Amniotic epithelial cell (primary cell): ENCODE measurements at places on chromosomes 1 and 21.

GRCh38 chr1:218837051-218837450 lies 336.6 kb upstream of the LYPLAL1 start:
- no peak for DNase-seq

DNA sequence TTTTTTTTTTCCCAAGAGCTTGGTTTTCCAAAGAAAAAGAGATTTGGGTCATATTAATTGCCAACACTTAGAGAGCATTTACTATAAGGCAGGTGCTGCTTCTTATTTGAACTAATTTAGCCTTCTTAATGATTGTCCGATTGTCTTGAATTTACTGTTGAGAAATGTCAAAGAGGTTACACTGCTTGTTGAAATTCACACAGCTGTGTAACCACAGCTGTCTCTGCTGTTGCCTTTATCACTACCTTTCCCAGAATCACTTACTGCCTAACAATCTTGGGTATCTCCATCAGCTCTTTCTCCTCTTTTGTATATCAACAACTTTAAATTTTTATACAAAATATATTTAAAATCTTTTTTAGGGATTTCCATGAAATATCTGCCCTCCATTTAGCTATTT lies 115.6 kb downstream of the UCHL5 start:
- DNase-seq, result peak; percentile 70

GRCh38 chr1:53285969-53286760 lies 41.7 kb downstream of the LRP8 start:
- no peak for DNase-seq

- peak; percentile 90 for DNase-seq
Measured at GRCh38 chr21:39647476-39647875, 34.7 kb downstream of the B3GALT5 start.

GRCh38 chr1:204502241-204502640 lies 7.6 kb upstream of the PIK3C2B start:
- DNase-seq, result no peak
